ENCODE measurements at places on chromosomes 7 and 10.

DNA sequence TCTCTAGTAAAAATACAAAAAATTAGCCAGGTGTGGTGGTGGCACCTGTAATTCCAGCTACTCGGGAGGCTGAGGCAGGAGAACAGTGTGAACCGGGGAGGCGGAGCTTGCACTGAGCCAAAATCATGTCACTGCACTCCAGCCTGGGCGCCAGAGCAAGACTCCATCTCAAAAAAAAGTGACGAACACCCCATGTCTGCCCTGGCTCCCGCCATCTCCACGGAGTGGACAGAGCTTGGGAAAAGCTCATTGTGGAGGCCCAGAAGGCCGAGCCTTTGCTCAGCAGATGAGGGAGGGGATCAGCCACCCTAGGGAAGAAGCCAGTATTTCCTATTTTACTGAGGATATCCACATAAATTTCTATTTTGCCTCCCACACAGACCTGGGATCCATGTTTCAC lies 136.8 kb downstream of the DIP2C start:
- no peak for DNase-seq

GRCh38 chr7:118902600-118902999 lies 678.1 kb downstream of the ANKRD7 start:
- no peak for DNase-seq

- DNase-seq, result no peak
These were observed 78.1 kb upstream of the RET start for GRCh38 chr10:42998481-42999384.

GRCh38 chr10:101562231-101562630 lies 25.8 kb downstream of the POLL start:
- DNase-seq, result no peak

DNA sequence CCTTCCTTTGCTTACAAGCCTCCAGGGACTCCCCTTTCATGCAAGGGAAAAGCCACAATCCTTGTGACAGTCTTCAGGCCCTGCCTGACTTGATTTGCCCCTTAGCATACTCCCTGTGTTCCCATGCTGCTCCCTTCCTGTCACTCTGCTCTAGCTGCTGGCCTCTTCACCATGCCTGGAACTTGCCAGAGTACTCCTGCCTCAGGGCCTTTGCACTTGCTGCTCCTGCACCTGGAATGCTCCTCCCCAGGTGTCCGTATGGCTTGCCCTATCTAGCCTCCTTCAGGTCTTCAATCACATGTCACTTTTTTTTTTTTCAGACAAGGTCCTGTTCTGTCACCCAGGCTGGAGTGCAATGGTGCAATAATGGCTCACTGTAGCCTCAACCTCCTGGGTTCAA lies 22.8 kb upstream of the GOLGA7B start:
- DNase-seq, result no peak
